ENCODE measurements at places on chromosomes 12 and 14. TPM values are rescaled to one million over a fixed set of nuclear protein-coding genes. Genes with fewer than 3 reads are reported as not detected.

DNA sequence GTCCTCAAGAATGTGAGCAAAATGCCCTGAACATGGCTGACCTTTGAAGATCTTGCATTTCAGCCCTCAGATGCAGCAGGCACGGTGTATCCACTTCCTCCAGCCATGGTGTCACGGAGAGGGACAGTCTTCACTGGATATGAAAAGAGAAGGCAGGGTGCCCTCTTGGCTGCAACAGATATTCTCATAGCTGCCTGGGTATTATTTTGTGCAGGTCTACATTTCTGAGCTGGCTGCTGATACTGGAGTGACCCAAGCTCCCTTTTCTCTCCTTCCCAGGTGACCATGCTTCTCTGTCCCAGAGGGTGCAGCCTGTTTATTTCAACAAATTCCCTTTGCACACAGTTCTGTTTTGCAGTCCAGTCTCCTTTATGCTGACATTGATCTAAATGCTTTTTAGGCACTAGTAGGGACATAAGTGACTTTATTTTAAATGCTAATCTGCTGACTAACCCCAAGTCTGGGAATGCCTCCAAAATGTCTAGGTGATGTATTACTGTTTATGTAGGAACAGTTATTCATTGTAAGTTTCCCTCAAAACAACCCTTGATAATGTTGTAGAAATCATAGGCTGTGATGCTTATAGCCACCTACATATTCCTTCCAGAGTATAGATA is 17.4 kb upstream of the PYGL start:
- DNase-seq: no peak

DNA sequence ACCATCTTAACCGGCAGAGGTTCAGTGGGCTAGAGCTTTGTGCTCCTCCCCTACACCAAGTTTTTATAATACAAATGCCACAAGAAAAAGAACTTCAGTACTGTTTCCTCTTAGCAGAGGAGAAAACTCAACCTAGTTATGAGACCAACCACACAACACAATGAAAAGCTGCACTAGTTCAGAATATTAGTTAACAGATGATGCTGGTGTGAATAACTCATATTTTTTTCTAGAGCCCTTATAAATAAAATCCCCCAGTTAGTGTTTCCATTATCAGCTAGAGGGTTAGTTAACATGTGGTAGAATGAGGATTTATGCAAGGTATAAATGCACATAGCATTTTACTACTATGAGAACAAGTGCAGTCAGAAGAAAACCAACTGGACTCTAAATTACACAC is 61.9 kb upstream of the AMN1 start:
- no peak for DNase-seq

- DNase-seq: no peak
Observed at GRCh38 chr12:44403185-44403584, 472.9 kb downstream of the NELL2 start.

Gene B4GALNT3
- total RNA-seq: 14.0 TPM

Gene EML1
- total RNA-seq: 42.2 TPM
